ENCODE measurements at places on chromosomes 7 and 10. TPM values are rescaled to one million over a fixed set of nuclear protein-coding genes. Genes with fewer than 3 reads are reported as not detected.
A peak's percentile ranks its signal among the peaks of the same experiment; 100 is the strongest.

- no peak for DNase-seq
Observed at GRCh38 chr10:31011665-31012022, 20.0 kb downstream of the ZNF438 start.

DNA sequence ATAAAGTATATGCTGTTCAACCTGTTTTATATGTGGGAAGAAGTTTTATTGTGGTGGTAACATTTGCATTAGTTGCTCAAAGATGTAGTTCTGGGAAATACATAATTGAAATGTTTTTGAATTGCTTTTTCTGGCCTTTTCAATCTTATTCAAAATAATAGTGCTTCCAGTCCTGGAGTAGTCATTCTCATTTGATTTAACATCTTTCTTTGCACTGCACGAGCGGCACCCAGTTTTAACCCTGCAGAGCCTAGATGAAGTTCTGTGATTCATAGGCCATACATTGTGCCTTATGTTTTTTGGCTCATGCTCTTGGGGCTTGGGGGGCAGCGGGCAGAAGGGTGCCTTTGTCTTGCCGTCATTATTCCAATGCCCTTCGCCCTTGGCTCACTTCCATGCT, 9.9 kb downstream of the ARID5B start:
- DNase-seq: no peak

DNA sequence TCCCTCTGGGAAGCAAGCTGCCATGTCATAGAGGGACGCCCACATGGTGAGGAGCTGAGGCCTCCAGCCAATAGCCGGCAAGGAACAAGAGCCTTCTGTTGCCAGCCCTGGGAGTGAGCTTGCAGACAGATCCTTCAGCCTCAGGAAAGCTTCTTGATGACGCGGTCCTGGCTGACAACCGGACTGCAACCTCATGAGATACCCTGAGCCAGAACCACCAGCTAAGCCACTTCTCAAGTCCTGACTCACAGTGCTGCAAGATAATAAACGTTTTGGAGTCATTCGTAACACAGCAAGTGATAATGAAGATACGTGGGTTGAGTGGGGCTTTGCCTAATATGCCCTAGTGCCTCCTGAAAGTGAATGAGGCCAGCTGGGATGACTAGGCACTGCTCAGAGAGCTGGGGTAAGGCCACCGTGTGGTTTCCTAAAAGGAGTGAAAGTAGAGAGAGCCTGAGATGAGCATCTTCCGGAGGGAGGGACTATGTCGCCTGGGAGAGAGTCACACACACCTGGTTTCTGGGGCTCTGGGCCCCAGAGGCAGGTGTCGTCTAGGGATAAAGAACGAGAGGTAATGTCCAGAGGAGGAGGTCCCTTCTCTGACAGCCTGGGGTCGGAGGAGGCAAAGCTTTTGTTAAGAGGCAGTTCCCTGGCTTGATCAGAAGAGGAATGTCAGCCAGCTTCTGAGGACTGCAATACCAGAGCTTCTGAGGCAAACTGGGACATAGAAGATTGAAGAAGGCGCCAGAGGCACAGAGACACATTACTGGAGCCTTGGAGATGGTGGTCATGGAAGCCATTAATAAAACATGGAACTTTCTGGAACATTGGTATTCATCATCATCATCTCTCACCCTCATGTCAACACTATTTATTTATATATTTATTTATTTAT, 53.6 kb downstream of the PYROXD2 start:
- DNase-seq: peak; percentile 79

DNA sequence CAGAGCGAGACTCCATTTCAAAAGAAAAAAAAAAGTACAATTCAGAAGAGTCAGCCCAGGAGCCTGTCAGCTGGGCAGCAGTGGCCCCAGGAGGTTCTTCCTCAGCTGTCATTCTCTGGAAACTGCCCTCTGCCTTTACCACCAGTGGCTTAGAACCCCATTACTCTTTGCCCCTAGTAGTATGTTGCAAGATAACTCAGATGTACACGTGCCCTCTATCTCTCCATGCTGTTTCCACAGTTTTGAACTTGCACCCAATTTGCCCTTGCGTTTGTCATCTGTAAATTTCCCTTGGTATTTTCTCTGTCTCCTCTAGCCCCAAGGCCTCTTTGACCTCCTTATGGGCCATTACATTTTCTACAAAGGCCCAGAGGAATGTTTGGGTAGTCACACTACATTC, 56.7 kb upstream of the PRKAR2B start:
- no peak for DNase-seq

Gene NKX6-2
- total RNA-seq: not detected

Gene SPDYE5
- total RNA-seq: not detected

All from Caki2 (cell line).